ENCODE measurements at places on chromosomes 7 and 10.

DNA sequence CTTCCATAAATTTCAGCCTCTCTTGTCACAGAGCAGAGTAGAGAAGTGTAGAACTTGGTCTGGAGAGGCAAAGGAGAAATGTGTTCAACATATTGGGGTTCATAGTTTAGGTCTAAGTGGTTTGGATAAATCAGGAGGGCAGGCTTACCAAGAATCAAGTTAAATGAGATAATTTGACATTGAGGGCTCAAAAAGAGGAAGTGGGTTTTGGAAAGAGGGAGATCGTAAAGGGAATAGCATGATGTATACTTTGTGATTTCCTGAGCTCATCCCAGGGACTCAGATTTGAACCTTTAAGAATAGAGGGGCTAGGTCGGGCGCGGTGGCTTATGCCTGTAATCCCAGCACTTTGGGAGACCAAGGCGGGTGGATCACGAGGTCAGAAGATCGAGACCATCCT lies 34.7 kb upstream of the NPY start:
- no peak for DNase-seq

- DNase-seq = peak; percentile 1
These were observed 91.8 kb downstream of the PTPRN2 start for GRCh38 chr7:158495786-158496185.

- DNase-seq = peak; percentile 94
These were observed 161.6 kb downstream of the PKD1L1 start for GRCh38 chr7:47786557-47787248.

GRCh38 chr10:2145491-2145890 lies 408.2 kb upstream of the ADARB2 start:
- DNase-seq = no peak

DNA sequence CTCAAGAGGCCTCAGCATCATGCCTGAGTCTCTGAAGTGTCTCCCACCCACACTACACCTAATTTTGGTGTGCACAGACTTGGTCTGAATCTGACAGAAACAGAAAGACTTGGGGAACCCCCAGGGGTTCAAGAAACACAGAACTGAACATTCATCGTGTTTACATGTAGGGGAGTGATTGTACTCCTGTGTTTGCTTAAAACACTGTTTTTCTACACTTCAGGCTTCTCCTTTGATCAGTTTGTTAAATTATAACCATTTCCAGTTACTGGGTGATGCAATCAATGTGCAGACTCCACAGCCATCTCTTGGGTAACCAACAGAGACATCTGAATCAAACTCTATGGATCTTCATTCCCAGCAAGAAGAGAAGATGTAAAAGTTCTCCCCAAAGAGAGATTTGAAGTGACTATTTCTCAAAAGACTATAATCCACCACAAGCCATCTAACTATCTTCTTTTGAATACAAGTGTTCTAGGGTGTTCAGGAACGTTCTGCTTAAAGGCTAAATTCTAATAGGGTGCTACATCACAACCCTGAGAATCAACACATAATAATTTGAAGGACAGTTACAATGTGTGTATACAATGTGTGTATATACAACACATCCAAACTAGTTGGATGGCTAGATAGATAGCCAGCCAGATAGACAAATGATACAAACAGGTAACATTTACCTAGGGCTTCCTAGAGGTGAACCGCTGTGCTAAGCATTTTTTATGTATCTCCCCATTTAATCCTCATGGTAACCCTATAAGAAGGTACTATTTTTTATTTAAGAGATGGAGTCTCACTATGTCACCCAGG lies 34.2 kb downstream of the DNAJC12 start:
- DNase-seq = no peak

- DNase-seq = no peak
These were observed 16.4 kb upstream of the C10orf105 start for GRCh38 chr10:71735709-71736569.

DNA sequence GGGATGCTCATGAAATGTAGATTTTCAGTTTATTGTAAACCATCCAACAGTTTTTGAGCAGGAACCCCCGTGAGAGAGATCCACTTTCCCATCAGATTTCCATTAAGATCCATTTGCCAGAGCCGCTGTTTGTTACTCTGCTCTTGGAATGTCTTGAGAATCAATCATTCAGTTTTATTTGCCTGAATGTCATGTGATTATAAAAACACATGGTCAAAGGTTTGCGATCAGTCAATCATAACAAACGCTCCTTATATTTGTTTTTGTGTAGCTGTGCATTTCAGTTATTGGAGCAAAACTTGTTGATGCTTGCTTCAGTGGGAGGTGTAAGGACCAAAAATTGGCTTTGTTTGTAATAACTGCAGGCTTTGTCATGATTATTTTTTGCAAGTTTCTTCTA lies 155.8 kb upstream of the RHOBTB1 start:
- DNase-seq = no peak

DNA sequence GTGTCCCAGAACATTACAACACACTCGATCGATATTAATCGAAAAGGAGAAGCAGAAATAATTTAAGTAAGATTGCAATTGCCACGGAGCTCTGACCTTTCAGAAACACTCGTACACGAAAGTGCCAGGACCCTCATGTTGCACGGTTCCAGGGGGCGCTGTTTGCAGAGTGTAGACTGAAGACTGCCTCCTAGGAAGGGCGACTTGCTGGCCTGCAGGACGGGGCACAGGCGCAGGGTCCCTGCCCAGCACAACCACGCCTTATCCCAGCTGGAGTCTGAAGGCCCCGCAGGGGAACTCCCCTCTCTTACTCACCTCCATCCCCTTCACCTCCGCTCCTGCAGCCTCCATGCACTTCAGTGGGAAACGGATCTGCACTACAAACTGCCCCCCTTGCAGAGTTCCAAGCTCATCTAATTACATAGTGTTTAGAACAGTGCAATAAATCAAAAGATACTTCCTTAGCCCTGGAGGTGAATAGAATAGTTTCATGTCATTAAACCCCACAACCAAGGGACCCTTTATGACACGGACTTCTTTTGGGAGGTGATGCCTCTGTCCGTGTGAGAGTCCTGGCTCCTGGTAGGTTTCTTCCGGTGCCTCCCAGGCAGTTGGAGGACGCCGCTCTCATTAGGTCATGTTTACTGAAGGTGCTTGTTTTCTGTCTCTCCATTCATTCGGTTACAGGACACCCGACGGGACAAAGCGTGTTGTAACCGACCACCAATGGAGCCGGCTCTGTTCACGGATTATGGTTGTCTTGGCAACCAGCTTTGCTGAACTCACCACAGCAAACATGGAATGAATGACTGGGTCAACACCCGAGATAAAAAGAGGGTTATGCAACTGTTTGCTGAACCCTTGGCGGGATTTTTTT lies 262.2 kb downstream of the BAMBI start:
- no peak for DNase-seq

- DNase-seq = no peak
These were observed 2.4 kb downstream of the PWWP2B start for GRCh38 chr10:132399117-132400035.

Data from lung microvascular endothelial cell (primary cell).